NCI-H345 (cell line): ENCODE measurements at places on chromosomes 2 and 18.

DNA sequence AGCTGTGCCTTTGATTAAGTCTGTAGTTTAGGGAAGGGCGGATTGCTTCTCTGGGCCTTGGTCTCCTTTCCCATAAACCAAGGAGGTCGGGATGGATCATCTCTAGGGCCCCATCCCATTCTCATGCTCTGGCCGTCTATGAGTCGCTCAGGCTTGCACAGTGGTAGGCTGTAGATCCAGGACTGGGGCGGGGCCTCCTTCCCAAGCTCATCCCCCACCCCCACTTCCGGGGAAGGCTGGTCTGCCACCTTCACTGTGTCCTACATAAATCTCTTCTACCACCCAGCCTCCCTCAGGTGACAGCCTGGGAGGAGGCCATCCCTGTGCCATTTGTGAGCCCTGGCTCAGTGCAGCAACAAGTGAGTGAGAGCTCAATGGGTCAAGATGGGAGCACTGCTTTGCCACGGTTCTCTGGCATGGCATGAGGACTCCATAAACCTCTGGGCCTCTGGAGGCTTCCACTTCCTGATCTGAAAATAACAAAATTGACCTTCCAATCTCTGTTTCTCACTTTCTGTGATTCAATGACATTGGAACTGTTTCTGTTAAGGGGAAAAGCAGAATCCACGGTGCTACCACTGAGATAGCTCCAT lies 68.5 kb downstream of the SUMO1 start:
- no peak for DNase-seq

- no peak for DNase-seq
These were observed 286.0 kb downstream of the ZEB2 start for GRCh38 chr2:144233733-144234541.

DNA sequence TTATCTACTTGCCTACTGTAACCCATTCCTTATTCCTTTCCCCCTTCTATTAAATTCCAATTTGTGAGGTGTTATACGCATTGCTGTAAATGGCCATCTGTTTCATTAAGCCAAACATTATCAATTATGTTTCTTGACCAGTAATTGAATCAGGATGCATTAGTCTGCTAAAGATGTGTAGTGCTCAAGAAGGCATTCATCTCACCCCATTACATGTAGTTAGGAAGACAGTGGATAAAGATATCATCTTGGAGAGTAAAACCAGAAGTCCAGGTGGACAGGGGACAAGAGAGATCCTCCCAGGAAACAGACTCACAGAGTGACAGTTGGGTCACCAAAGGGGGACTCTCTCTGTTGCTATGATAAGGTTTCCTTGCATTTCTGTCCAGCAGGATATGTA lies 73.3 kb upstream of the FAM98A start:
- no peak for DNase-seq

DNA sequence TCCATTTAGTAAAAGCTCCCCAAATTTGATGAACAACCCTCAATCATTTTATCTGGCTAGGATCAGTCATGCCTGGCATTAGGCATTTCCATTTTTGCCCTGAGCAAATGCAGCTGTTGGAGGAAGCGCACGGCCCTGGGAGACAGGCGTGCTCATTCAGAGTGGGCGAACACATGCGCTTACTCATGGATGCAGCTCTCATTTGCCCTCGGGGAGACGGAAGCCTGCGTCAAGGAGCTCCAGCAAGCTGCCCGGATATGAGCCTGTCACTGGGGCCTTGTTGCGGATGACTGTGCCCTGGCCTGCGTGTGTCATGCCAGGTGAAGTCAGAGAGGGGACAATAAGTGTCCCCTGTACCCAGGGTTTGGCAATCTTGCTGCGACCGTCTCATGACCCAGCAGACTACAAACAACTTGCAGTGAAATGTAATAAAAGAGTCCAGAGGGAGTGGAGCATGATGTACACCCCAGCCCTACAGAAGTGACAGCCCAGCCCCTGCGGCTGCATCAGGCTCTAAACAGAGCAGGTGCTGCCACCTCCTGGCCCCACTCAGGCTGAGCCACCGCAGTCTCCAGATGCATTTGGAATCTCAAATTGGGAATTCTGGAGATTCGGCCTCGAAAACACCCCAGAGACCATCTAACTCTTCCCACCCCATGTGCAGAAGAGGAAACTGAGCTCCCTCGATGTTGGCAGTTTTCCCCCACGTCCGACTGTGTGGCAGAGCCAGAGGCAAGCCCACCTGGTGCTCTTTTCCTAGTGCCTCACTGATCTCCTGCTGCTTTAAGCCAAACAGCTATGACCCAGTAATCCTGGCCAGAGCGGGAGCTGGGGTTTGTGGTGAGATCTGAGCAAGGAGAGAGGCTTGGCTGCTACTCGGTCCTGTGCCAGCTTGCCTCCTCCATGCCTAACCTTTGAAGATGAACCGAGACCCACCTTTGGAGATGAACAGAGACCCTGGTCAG lies 105.0 kb upstream of the ALK start:
- DNase-seq = peak; percentile 64

GRCh38 chr18:78420116-78420515 lies 559.5 kb upstream of the SALL3 start:
- no peak for DNase-seq

- DNase-seq = no peak
These were observed 17.9 kb downstream of the CYP26B1 start for GRCh38 chr2:72129681-72130340.

DNA sequence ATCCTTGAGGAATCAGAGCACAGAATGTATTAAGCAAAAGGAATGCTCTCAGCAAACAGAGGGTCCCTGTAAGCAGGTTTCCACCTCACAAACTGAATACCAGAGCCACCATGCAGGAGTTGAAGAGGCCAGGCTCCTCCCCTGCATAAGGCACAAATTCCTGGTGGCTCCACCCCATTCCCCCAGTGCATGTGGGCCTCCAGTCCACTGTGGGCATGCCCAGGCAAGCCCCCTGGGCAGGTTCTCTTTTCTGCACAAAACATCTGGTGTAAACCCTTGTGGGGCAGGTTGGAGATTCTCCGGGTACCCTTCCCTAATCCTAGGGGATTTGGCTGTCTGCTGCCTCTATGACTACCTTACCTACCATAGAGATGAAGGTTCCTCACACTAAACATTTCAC lies 166.5 kb downstream of the PTPRM start:
- no peak for DNase-seq

GRCh38 chr2:86398500-86399474 lies 42.4 kb upstream of the KDM3A start:
- no peak for DNase-seq

DNA sequence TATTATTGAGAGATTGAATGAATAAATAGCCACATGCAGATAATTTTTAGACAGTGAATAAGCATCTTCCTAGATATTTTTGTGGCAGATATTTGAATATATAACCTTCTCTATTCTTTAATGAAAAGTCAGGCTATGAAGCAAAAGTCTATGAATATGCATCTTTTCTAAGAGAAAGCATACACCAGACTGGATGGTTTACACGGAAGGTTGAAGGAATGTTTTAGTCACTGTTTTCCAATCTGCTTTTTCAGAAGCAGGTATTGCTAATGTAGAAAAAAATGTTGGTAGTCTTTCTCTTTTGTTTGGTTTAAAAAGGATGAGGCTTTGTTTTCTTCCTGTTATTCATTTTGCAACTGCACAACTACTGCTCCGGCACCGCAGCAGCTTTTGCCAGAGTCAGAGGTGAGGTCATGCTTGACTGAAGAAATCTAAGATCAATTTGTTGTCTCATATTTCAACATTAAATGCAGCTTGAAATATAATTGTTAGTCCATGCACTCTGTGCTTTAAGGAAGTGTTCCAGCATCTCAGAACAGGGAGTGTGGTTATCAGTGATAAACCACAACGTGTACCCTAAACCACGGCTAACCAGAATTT lies 1540.8 kb upstream of the PIK3C3 start:
- DNase-seq = no peak

- no peak for DNase-seq
These were observed 65.7 kb upstream of the RBM44 start for GRCh38 chr2:237732790-237733381.

GRCh38 chr2:208671886-208672680 lies 265.5 kb downstream of the PTH2R start:
- DNase-seq = no peak

GRCh38 chr2:222264791-222265320 lies 33.9 kb downstream of the PAX3 start:
- no peak for DNase-seq

DNA sequence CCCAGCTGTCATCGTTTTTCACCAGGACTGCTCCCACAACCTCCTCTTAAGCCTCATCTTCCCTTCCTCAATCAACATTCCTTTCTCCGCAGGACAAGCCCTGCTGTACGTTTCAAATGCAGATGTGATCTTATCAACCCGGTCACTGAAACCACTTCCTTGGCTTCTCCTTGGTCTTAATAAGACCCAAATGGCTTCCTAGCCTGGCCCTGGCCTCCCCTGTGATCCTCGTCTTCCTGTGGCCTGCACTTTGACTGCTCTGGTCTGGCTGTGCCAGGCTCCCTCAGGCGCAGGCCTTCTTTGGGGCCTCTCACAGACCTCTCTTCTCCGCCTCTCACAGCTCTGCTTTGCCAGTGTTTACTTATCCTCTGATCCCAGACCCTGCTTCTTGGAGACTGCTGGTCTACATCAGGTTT lies 4.7 kb upstream of the ADNP2 start:
- no peak for DNase-seq
